ENCODE measurements at places on chromosomes 16 and 17. TPM values are rescaled to one million over a fixed set of nuclear protein-coding genes. Genes with fewer than 3 reads are reported as not detected.

The TMEM238L gene
- total RNA-seq: not detected

The CES5A gene
- not detected for total RNA-seq

The TNFRSF13B gene
- not detected for total RNA-seq

The SDR42E2 gene
- total RNA-seq: not detected

The NMT1 gene
- total RNA-seq: 74.8 TPM

The KRT32 gene
- 0.27 TPM for total RNA-seq

The PABPN1L gene
- total RNA-seq: not detected

The ZG16 gene
- not detected for total RNA-seq

The CHST4 gene
- total RNA-seq: not detected

The FN3KRP gene
- 16.2 TPM for total RNA-seq

The KRT16 gene
- total RNA-seq: not detected

The NOG gene
- total RNA-seq: not detected

The ALOX15B gene
- not detected for total RNA-seq

Measured in cardiac septum (tissue), 1 donor.